ENCODE measurements at places on chromosomes 6 and 20.
A peak's percentile ranks its signal among the peaks of the same experiment; 100 is the strongest.

GRCh38 chr6:37024656-37025337 lies 19.3 kb downstream of the FGD2 start:
- no peak for DNase-seq

GRCh38 chr6:163412801-163413344 lies 1.6 kb upstream of the QKI start:
- no peak for DNase-seq

GRCh38 chr6:107355659-107356058 lies 103.7 kb downstream of the PDSS2 start:
- DNase-seq = no peak

- DNase-seq = no peak
Measured at GRCh38 chr6:144335311-144335861, 50.3 kb downstream of the UTRN start.

- no peak for DNase-seq
Measured at GRCh38 chr20:33362898-33363297, 38.4 kb downstream of the CDK5RAP1 start.

DNA sequence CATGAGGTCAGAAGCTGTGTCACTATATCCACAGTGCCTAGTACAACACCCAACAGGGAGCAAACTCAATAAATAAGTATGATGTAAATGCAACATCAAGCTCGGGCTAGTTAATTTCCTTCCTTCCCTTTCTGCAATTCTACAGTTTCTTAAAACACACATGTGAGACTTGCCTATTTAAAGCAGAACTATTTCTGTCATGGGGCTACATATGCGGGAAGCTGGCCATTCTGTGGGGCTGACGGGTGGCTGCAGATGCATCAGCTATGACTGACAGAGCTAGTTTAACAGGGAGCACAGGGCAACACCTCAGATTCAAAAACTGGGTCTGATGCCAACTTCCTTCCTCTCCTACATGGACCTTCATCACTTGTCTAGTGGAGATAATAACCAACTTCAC lies 118.1 kb upstream of the ENPP5 start:
- DNase-seq = no peak

GRCh38 chr20:33657704-33658095 lies 4.4 kb upstream of the C20orf144 start:
- DNase-seq = no peak

DNA sequence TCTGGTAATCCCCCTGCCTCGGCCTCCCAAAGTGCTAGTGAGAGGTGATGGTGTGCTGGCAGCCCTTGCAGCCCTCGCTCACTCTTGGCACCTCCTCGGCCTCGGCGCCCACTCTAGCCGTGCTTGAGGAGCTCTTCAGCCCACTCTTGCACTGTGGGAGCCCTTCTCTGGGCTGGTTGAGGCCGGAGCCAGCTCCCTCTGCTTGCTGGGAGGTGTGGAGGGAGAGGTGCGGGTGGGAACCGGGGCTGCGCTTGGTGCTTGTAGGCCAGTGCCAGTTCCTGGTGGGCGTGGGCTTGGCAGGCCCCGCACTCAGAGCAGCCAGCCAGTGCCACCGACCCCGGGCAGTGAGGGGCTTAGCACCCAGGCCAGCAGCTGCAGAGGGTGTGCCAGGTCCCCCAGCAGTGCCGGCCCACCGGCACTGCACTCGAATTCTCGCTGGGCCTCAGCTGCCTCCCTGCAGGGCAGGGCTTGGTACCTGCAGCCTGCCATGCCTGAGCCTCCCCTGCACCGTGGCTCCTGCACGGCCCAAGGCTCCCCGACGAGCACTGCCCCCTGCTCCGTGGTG lies 189.0 kb upstream of the ASCC3 start:
- no peak for DNase-seq

DNA sequence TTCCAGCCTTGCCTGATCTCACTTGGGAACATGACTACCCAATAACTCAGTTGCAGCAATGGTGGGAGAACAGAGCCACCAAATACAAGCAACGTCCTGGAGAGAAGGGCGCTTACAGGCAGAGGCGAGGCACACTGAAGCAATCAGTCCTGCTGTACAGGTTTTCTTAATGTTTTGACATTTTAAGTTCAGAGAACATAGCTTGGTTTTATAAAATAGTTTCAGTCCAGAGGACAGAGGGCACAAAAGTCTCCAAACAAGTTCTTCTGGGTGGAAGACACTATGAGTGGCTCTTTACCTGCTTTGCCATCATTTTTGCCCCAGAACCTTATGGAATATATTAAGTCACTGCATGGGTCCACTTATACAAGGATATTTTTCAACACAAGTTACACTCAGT lies 103.4 kb upstream of the KCNG1 start:
- DNase-seq = no peak

DNA sequence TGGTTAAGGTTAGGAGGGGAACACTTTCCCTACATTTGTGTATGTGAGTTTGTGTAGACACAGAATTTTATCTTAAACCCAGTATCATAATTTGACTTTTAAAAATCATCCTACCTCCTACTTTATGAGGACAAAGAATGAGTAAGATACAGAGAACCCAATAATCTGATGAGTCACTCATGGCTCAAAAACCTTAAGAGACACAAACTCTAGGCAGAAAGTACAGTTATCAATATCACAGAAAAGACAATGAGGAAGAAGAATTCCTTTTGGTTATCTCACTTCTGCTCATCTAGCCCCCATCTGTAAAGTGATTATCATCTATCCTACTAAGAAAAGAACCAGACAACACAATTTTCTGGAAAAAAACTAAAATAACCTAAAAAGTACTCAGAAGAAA lies 87.7 kb downstream of the EPB41L2 start:
- DNase-seq = no peak

- DNase-seq = no peak
Measured at GRCh38 chr6:39430871-39431523, 108.5 kb upstream of the KCNK16 start.

GRCh38 chr20:25237610-25238318 lies 10.1 kb upstream of the PYGB start:
- DNase-seq = no peak

DNA sequence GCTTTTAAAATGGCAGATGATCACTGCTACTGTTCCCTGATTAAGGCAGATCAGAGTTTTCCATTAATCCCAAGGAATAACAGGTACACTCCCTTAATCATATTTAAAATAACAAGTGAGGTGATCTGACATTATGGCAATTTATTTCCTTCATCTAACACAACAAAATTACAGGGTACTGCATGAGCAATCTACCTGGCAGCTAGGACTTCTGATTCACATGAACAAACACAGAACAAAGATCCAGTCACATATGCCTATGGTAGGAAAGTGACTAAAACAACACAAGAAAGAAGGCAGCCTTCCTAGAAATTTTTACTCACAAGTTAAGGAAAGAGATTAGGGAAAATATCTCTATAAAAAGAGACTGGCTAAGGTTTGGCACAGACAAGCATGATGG lies 33.2 kb downstream of the MAP7 start:
- DNase-seq = no peak

GRCh38 chr20:35826397-35826998 lies 54.7 kb downstream of the PHF20 start:
- no peak for DNase-seq

GRCh38 chr6:12363651-12364381 lies 73.7 kb downstream of the EDN1 start:
- no peak for DNase-seq

DNA sequence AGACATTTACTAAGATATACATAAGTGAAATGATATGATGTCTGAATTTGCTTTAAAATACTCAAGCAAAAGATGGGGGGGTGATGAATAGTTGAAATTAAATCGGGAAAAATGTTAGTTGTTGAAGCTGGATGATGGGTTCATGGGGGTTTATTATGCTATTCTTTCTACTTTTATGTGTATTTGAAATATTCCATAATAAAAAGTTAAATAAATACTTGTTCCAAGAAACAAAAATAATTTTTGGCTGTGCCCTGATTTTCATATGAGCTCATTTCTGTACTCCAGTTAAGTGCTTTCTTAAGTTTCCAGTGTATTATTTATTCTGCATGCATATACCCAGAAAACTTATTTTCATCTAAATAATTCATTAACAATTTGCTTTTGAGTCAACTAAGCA lies 138.6 kb downstream of the AIG1 start:
- DNase-seq = no peak

GRCh38 chr6:24856901-24857670 lies 58.4 kb upstream of the ARMH2 start:
- no peak for DNase-seq

- DNase-seq = no peak
Measured at GRCh38 chr6:89585154-89585553, 53.4 kb downstream of the LYRM2 start.

DNA sequence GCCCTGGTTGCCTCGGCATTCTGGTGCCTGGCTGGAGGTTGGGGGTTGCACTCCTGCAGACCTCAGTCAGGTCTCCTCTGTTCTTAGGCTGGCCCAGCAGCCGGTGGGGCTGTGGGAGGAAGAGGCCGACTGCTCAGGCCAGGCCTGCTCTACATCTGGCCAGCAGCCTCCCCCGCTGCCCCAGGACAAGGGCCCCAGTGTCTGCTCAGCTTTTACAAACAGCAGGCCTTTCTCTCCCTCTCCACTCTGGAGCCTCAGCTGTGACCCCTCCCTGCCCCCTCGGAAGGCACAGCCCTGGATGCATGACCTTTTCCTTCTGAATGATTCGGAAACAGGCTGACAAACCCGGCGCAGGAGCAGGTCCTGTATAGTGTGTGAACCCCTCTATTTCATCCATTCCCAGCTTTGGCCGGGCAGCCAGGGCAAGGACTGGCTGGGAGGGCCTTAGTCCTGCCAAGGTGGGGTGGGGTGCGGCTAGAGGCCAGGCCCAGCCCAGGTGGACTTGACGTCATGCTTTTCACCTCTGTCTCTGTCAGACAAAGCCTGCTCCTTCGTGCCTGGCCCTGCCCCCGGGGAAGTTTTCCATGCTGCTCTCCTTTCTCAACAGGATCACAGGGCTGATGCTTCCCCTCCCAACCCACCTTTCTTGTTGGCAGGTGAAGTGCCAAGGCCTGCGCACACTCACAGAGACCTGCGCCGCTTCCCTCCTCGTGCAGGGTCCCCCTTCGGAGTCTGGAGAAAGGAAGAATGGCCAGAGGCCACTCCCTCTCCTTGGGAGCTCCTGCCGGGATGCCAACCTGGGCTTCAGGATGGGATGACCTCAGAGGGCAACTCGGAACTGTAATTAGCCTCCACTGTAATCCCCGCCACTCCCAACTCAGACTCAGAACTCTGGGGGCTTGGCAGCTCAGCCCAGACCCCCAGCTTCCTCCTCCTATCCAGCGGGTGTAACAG lies 10.1 kb upstream of the ITPR3 start:
- DNase-seq = no peak

DNA sequence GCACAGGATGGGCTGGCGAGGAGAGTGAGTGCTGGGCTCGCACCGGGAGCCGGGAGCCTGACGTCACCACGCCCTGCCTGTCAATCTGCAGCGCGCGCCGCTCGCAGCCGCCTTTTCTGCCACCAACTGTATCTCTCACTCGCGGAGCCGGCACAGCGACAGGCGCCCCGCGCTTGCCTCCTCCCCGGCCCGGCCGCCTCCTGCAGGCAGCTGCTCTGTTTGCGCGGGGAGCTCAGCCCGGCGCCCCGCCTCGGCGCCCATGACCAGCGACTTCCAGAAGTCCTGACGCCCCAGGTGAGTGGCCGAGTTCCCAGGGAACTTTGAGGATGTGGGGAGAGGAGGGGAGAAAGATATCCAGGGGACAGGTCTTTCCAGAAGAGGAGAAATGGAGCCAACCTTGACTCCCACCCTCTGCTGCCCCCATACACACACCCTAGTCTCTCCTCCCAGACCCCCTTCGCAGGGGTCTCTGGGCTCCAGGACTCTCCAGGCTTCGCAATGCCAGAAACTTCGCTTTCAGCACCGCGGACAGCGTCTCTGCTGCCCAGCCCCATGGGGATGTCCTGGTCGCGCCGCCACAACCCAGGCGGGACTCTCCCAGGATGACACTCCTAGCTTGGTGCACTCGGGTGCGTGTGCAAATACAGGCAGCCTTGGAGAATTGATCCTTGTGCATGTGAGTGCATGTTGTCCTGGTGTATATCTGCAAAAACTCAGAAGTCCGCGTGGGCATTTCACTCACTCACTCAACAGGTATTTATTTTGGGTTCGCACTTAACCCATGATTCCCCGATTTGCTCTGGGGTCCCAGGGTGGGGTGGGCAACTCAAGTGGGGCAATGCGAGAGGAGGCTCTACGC lies at the start of gene GPR6:
Gene GPR6, plus strand, starts transcription at position 138 of the 859 bp plus-strand sequence. CDS start 802 bp downstream, outside the sequence.
- DNase-seq = no peak

- no peak for DNase-seq
Measured at GRCh38 chr6:9647071-9647445, 767.8 kb downstream of the TFAP2A start.

- no peak for DNase-seq
Measured at GRCh38 chr6:16200321-16200883, 38.0 kb upstream of the GMPR start.

GRCh38 chr6:138590796-138591709 lies 91.8 kb upstream of the NHSL1 start:
- DNase-seq = peak; percentile 46

GRCh38 chr6:78599526-78599925 lies 267.8 kb upstream of the IRAK1BP1 start:
- DNase-seq = no peak

DNA sequence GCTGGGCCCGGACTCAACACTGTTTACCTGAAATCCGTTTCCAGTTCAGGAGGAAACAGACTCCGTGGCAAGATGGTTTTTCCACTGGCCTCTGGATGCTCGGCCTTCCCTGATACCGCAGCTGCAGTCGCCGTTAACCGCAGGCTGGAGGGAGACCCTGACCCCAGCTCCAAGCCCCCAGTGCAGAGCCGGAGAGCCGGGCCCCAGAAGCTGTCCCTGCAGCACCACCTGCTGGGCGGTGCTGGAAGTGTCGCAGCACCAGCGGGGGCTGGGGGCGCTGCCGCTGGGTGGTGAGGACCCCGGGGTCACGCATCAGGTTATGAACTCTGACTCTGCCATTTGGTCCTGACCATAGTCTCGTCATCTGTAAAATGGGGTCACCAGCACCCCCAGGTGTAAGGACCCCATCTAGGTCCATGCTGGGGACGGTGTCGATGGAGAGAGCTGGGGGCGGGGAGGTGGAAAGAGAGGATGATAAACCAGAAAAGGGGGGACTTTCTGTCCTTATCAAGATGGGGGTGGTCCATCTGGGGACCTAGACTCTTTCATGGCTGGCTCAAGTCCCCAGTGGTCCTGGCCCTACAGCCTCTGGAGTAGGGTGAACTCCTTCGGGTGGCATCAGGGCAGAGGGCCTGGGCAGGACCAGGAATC lies 20.8 kb upstream of the CHRNA4 start:
- DNase-seq = peak; percentile 92

DNA sequence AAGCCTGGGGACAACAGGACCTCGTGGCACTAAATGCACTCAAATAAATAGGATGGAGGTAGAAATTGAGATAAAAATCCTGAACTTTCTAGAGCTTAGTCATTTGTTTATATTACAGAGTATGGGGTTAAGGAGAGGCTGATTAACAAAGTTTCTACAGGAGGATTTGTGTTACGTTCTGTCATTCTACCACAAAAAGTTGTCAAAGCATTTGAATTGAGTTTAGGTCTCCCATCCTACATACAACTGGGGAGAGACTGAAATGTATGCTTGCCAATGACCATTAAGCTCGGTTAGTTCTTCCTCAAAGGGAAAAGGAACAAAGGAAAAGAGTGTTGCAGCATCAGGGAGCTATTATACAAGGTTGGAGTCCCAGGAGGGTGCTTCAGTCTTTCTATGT lies 597.9 kb downstream of the COL12A1 start:
- DNase-seq = no peak
